ENCODE measurements at places on chromosomes 11 and 22.

GRCh38 chr22:43090130-43090789 lies 1.1 kb upstream of the TTLL1 start:
- DNase-seq, result peak; percentile 89

- DNase-seq, result no peak
Observed at GRCh38 chr11:116510886-116511650, 261.7 kb downstream of the BUD13 start.

- no peak for DNase-seq
Observed at GRCh38 chr11:60919956-60920355, 4.3 kb upstream of the TMEM132A start.

GRCh38 chr11:11407763-11408084 lies 54.7 kb upstream of the CSNK2A3 start:
- DNase-seq, result no peak

All from HL-60 (cell line).